Putamen (tissue), 1 donor: ENCODE measurements at places on chromosomes 11 and 22.

DNA sequence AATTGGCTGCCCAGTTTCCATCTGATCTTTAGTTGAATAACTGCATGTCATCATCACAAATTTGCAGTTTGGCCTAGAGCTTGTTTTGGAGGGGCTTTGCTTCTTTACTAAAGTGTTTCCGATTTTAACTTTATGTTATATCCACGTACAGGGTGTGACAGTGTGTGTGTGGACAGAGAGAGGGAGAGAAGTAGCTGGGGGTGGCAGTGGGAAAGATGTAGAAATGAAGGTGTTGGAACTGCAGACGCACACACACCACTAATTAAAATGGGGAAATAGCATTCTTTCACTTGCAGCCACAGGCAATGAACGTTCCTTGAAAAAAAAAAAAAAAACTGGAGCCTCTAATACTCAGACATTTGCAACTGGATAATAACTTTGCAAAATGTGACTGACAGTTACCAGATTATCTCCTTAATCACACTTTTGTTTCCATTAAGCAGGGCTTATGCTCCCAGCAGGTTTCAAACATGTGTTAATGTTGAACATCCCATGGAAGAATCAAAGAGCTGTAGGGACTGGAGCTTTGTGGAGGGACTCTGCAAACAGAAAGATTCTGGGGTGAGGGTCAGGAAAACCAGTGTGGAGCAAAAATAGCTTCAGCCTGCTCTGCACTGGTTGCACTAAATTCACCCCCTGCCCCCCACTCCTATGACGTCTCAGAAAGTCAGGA lies 238.1 kb upstream of the TENM4 start:
- no peak for DNase-seq

DNA sequence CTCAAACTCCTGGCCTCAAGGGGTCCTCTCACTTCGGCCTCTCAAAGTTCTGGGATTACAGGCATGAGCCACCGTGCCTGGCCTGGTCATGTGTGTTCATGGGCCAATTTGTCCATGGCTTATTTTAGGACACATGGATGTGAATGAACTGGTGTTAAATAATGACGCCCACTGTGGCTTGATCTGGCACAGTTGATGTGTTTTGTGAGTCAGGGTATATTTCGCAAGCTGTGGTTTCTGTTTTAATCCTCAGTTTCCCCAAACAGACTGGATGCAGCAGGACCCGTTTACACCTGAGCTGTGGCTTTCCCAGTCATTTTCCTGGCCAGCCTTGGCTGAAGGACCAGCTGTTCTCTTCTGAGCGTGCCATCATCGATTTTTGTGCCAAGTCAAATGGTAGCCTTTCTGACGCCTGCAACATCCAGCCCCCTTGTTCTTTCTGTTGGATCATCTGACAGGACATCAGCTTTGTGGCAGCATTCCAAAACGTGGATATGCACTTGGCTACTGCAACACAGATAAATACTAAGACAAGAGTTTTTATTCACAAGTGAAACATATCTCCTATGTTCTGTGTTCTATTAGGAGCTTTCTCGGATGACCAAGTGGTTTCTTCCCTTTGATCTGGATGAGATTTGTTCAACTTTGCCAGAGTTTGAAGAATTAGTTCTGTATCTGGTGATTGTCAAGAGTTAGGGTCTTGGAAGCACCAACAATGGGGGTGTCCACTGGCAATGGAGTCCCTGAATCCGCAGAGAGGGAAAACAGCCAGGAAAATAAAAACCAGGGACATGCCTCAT lies 40.0 kb upstream of the SEPTIN5 start:
- DNase-seq, result no peak

GRCh38 chr11:133834682-133835592 lies 10.4 kb downstream of the SPATA19 start:
- peak; percentile 39 for DNase-seq

DNA sequence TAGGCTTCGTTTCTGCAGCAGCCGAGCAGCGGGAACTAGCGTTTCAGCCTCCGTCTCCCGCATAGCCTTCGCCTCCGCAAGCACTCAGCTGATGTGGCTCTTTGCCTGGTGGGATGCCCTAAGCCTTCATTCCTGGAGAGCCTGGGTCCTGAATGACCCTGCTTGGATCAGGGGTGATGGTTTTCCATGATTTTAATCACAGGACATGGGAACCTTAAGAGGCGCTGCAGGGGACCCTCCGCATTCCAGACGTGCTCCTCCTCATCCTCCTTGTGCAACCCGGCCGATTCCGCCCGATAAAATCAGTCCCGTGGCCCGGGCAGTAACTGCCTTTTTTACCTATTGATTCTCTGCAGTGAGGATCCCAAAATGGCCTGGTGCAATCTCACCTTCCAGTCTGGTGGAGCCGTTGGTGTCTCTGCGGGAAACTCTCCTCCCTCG lies 8.2 kb downstream of the C11orf21 start:
- DNase-seq, result no peak

- DNase-seq, result peak; percentile 83
These were observed 12.1 kb upstream of the NFAM1 start for GRCh38 chr22:42444077-42444904.

GRCh38 chr11:66349084-66349386 lies 1.6 kb upstream of the B4GAT1 start:
- no peak for DNase-seq

- DNase-seq, result no peak
These were observed 5.9 kb downstream of the PAK1 start for GRCh38 chr11:77467993-77468392.

DNA sequence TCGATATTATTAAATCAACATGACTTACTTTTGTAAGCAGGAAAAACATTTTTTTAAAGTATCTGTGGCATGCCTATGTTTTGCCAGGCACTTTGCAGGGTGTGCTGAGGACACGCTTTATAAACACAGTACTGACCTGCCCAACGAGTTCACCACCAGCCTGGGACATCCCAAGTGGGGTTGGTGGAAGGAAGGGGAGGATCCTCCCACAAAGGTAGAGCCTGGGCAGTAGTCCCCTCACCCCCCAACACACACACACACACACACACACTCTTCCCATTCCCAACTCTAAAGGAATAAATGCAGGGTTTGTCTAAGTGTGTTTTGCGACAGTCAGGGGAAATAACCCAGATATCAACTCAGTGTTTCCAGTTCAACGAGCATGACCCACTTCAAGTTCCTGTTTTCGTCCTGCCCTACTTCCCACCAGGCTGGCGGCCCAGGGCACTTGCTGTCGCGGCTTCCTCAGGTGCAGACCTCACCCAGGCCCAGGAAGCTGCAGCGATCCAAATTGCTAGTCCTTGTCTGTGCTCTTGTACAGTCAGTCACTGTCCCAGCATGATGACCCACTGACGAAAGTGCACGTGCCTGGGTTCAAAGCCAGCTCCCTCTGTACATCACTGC lies 3.1 kb downstream of the CERK start:
- DNase-seq, result no peak

GRCh38 chr11:89477175-89477574 lies 14.0 kb downstream of the NOX4 start:
- DNase-seq, result no peak

GRCh38 chr11:27571154-27571810 lies 64.7 kb upstream of the LIN7C start:
- DNase-seq, result no peak

GRCh38 chr22:22920104-22920654 lies 32.6 kb downstream of the IGLL5 start:
- no peak for DNase-seq

- DNase-seq, result no peak
These were observed 1.0 kb downstream of the BLID start for GRCh38 chr11:122114976-122115375.

DNA sequence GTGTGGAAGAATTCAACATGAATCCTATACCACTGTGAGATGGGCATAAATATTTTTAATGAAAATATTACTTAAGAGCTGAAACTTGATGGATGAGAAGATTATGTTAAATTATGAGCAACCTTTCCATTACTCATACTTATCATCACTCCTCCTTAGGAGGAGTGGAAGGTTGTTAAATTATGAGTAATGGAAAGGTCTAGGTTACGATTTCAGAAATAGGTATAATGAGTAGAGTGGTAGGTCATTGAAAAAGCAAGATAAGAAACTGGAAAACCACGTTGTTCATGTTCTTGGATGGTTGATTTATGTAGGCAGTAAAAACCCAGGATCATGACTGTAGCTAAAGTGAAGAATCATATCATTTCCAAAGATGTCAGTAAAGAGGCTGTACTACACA lies 973.2 kb upstream of the RAG2 start:
- no peak for DNase-seq

- no peak for DNase-seq
These were observed 2.8 kb downstream of the SPON1 start for GRCh38 chr11:13965337-13965736.

DNA sequence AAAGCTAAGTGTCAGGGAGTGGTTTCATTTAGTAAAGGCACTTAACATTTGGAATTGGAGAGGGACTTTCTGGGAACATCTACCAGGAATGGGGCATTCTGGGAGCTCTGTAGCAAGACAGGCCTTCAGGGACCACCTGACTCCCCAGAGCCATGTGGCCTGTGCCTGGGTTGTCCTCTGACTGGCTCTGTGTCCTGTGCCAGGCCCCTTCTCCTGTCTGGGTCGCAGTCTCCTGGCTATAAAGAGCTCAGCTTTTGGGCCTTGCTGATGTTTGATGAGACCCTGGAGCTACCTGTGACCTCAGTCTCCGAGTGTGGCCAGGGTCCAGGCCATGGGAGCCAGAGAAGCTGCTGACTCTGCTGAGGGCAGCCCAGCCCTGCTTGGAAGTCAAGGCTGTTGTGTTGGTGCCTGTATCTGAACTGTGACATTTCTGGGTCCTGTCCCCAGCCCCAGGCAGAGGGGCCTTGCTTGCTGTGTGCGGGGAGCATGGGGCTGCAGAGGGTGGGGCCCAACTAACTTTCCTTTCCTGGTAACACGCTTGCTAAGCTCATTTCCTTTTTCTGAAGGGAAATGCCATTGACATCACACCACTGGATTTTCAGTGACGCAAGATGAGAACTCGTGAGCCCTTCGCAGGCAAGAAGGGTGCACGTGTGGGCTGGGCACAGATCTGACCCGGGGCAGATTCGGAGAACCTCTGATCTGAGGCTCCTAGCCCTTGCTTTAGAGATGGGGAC lies 41.3 kb downstream of the LRRC32 start:
- DNase-seq, result no peak

DNA sequence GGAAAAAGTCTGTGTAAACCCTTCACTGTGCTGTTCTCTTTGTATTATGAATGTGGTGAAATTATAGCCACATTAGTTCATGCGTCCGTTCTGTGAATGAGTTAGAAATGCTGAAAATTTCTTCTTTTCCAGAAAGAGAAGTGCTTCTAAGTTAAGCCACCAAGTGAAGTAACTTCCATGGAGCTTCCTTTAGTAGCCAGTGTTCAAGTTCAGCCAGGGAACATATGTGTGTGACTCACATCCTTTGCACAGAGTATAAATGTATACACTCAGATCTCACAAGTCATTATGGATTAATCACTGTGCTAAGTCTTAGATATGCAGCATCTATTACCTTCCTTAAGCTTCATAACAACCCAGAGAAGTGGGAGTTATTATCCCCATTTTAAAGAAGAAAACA lies 3.1 kb upstream of the MMP8 start:
- no peak for DNase-seq

DNA sequence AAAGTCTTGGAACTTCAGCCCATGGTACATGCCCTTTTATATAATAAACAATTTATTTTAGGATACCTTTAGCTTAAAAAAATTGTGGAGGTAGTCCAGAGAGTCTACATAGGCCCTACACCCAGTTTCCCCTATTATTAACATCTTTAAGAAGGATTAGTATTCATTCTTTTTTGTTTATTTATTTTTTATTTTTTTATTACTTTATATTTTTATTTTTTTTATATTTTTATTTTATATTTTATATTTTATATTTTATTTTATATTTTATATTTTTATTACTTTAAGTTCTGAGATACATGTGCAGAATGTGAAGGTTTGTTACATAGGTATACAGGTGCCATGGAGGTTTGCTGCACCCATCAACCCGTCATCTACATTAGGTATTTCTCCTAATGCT lies 15.9 kb upstream of the ABTB2 start:
- DNase-seq, result no peak

GRCh38 chr22:47196881-47197772 lies 434.7 kb downstream of the TBC1D22A start:
- DNase-seq, result no peak

- no peak for DNase-seq
These were observed 24.7 kb downstream of the DSCAML1 start for GRCh38 chr11:117772360-117772759.

GRCh38 chr22:29717789-29718188 lies 2.0 kb upstream of the CABP7 start:
- no peak for DNase-seq

DNA sequence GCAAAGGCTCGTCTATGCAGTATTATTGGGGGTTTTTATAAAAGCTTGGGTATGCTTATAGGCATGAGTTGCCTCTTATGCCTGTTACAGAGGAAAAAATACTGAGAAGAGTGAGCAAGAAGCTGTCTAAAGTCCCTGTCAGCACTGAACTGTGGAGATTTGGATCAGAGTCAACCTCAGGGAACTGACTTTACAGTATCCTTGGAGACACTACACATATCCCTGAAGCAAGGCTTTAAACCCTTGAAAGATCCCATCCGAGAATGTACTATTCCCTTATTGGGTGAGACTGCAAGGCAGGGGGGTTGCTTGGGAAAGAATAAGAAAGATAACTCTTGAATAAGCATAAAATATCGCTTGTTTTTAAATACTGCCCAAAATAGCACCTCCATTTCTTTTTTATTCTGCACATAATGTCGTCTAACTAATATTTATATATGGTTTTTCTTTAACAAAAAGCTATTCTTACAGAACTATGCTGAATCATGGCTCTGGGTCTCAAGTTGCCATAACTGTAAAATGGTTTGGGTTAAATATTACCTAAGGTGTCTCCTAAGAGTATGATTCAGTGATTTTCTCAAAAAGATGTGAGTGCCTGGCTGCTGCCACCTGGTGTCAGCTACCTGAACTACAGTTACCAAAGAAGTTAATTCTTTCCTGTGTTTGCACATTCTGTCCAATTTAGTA lies 1062.8 kb downstream of the DLG2 start:
- no peak for DNase-seq

GRCh38 chr11:74037309-74037708 lies 28.4 kb upstream of the UCP3 start:
- DNase-seq, result no peak

DNA sequence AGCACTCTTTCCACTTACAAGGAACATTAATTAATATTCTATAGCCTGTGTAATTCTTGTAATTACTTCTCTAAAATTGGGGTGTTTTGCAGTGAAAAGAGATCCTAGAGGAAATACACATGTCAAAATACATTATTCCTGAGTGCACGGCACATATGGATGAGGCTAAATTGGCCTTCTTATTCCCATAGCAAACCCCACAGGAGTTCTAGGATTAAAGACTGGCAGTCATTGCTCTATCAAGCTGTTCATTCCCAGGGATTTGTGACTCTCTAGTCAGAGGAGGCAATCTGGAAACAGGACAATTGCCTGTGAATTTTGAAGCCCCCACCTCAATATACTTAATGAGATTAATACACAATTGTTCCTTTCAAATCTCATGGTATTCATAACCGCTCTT lies 145.9 kb upstream of the OPCML start:
- DNase-seq, result no peak

DNA sequence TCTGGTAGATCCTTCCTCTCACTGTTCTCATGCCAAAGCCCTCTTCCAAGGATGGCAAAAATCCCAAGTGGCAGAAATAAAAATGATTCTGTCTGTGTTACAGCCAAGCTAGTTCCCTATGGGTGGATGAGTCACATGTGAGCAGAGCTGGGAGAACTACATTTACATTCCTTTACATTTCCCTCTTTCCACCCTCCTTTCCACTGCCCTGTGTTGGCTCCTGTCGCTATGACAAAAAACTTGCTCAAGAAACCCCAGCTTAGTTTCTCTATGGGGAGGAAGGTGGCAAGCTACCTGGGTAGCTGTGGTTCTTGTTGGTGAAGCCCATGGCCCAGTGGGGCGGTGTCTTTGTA lies 10.2 kb upstream of the DDB2 start:
- DNase-seq, result no peak

GRCh38 chr11:31812383-31813381 lies 1.6 kb upstream of the PAX6 start:
- no peak for DNase-seq
